Panc1 (cell line): ENCODE measurements at places on chromosomes 2 and 18. TPM values are rescaled to one million over a fixed set of nuclear protein-coding genes. Genes with fewer than 3 reads are reported as not detected.

DNA sequence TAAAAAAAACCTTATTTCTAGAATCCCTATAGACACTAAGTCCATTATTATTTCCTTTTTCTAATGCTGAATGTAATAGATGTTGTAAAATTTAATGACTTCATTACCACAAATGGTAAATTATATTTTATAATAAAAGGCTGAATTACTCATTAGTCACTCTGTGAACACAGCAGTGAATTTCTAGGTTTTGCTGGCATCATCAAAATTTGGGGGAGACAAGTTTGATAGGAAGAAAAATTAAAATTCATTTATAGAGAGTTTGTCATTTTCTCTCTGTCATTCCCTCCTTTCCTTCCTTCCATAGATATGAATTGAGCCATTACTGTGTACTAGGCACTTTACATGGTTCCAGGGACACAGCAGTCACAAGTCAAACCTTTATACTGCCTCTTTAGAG lies 340.9 kb downstream of the TRIB2 start:
- no peak overlapping the region for H3K4me3 ChIP-seq
- DNase-seq = no peak
- H3K27ac ChIP-seq = no peak overlapping the region
- no peaks in the 10 kb centered on the region for H3K36me3 ChIP-seq
- H3K4me1 ChIP-seq = no peaks in the 10 kb centered on the region; the same call in 1 of the 2 replicates

DNA sequence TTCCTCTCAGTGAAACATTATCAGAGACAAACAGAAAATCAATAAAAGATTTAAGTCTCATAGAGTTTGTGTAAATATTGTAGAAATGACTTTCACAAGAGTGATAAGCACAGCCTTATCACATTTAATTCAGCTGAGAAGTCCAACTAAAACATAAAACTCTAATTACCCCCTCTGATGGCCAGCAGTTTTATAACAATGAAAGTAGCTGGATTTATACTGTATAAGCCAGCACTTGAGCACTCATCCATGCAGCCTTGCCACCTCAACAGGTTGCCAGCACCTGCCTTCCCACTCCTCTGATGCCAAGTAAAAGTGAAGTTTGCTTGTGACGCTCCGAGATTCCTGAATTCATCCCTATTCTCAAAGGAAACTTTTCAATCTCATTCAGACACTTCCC lies 103.0 kb upstream of the STK39 start:
- H3K4me1 ChIP-seq = peaks cover 3% of the 10 kb centered on the region; the same call in 1 of the 2 replicates
- H3K27ac ChIP-seq = no peak overlapping the region
- no peaks in the 10 kb centered on the region for H3K36me3 ChIP-seq
- DNase-seq = no peak
- H3K4me3 ChIP-seq = no peak overlapping the region

DNA sequence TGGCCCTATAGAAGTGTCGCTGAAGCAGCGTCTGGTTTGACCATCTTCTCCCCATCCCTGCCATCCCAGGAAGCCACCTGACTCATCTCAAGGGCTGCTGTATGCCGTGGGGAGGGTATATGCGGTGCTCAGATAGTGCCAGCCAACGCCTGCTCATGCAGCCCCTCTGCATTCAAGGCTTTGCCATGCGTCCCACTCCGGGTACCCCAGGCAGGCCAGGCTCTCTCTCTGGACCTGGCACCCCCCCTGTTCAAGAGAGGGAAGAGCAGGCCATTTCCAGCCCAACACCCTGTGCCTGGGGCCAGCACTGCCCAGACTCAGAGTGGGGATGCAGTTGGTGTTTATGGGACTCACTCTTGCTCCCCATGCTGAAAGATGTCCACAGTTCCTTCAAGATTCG lies 130.0 kb downstream of the GLI2 start:
- H3K27me3 ChIP-seq = no peaks in the 10 kb centered on the region
- no peak for DNase-seq
- H3K4me3 ChIP-seq = no peak overlapping the region

DNA sequence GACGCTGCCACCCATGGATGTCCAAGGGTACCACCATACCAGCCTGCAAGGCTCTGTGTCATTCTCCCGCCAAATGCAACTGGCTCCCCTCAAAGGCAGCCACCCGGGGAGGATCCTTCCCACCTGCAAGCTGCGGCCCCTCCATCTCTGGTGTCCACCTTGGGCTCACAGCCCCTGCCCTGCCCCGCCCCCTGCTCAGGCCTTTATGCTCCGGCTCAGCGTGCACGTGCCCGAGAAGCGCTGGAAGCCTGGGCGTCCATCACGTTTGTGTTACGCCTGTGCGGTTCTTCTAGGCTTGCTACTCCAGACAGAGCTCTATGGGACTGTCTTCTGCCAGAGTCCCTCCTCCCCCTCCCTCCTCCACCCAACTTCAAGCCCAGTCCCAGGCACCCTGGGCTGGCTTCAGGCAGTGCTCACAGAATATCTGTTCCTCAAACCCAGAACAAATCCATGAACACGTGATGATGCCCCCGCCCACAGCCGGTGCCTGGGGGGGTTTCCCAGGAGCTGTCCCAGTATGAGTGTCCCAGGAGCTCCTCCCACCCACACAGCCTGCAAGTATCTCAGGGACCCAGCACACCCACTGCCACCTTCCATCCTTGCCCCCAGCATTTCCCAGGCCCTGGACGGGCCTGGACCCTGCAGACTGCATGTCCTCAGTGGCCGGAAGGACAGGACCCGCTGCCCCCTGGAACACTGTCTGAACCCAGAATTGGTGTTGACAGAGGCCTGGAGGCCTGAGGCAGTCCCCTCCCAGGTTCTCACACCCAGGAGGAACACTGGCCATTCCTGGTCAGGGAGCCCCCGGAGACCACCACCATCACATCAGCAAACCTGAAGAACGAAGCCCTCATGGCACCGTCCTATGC lies 30.3 kb downstream of the KIF1A start:
- DNase-seq = no peak
- no peak overlapping the region for H3K27ac ChIP-seq
- no peaks in the 10 kb centered on the region for H3K27me3 ChIP-seq
- no peak overlapping the region for H3K4me3 ChIP-seq
- H3K36me3 ChIP-seq = no peaks in the 10 kb centered on the region; the same call in 1 of the 2 replicates
- H3K4me1 ChIP-seq = no peaks in the 10 kb centered on the region

DNA sequence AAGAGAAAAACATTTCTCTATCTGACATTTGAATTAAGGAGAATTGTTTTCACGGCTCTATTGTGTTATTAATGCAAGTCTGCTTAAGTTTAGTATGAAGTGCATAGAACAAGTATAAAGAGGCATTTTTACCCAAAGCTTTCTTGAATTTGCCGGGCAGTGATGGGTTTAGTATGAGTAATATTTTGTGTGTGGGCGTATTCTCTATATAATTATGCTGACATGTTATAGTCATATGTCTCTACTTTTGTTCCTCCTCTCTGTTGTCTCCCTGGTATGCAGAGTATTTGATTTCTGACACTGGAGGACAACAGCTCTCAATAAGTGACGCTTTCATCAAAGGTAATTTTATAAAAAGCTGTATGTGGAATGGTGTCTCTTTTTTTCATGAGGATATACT lies 45.9 kb downstream of the PIKFYVE start:
- H3K4me1 ChIP-seq = no peaks in the 10 kb centered on the region
- H3K4me3 ChIP-seq = no peak overlapping the region
- no peaks in the 10 kb centered on the region for H3K27me3 ChIP-seq

CBLN2 gene
- total RNA-seq = 5.7 TPM

ARL5A gene
- total RNA-seq = 47.5 TPM

RGPD3 gene
- 0.31 TPM for total RNA-seq

FNDC4 gene
- 1.3 TPM for total RNA-seq

- no peak for DNase-seq
- H3K4me1 ChIP-seq = no peaks in the 10 kb centered on the region; the same call in 1 of the 2 replicates
- H3K4me3 ChIP-seq = no peak overlapping the region
- H3K27me3 ChIP-seq = no peaks in the 10 kb centered on the region
- no peak overlapping the region for H3K27ac ChIP-seq
Observed at GRCh38 chr18:50871846-50872245, 7.1 kb upstream of the ME2 start.

DNA sequence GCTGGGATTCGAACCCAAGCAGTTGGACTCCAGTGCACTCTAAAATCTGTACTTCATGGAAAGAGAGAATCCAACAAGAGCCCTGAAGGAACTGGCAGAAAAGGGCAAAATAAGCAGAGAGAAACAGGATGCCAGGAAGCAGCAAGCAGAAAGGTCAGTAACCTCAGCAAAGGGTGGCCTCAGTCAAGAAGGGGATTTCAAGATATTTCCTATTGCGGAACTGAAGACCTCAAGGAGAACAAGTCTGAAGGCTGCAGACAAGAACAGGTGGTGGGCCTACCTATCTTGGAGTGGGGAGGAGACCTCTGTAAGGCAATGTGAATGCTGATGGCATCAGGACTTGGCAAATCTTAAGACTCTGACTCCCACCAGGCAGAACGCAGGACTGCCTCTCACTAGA lies 20.1 kb upstream of the MREG start:
- H3K27ac ChIP-seq = no peak overlapping the region
- no peak overlapping the region for H3K4me3 ChIP-seq
- H3K27me3 ChIP-seq = no peaks in the 10 kb centered on the region
- no peaks in the 10 kb centered on the region for H3K36me3 ChIP-seq
- DNase-seq = no peak

CPLX4 gene
- not detected for total RNA-seq

PID1 gene
- total RNA-seq = 2.9 TPM

- no peak overlapping the region for H3K4me3 ChIP-seq
- peak; percentile 52 for DNase-seq
- H3K4me1 ChIP-seq = peaks cover 8% of the 10 kb centered on the region; the same call in 1 of the 2 replicates
- H3K36me3 ChIP-seq = no peaks in the 10 kb centered on the region
- H3K27ac ChIP-seq = no peak overlapping the region
Observed at GRCh38 chr2:169095621-169096105, 26.3 kb downstream of the DHRS9 start.

DNA sequence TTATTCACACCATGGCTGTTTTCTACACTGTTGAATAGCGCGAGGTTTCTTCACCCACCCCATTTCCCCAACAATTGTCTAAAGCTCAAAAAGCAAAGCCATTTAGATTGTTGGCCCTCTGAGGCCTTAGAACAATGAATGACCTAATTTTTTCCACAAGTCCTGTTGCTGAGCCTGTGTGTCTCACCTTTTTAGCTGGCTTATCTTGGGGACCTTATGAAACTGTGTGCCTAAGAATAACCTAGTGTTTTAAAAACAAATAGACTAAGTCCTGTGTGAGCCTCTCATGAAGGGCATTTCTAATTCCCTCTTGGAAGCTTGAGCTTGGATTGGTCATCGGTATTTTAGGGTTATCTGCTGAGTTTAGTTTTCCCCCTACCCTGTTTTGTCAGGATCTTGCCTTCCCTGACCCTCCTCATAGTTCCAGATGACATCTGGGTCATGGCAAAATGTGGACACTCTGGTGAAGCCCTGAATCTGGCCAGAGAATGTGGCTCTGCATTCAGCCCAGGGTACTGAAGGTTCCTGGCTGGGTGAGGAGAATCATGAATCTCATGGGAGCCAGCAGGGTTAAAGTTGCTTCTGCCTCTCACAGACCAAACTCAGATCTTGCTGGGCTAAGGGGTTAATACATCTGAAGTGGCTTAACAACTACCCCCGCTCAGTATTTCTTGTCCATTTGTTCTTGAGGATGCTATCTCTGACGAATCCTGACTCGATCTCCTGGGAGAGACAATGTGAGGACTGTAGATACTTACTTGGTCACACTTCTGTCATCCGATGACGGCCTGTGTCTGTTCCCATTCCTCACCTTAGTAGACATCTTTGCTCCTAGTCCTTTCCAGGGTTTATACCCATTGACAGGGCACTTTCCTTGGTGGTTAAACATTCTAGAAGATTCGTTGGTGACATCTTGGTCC lies 104.2 kb upstream of the MAP4K3 start:
- H3K4me3 ChIP-seq = no peak overlapping the region
- DNase-seq = no peak
- no peaks in the 10 kb centered on the region for H3K36me3 ChIP-seq
- no peaks in the 10 kb centered on the region for H3K27me3 ChIP-seq
- no peak overlapping the region for H3K27ac ChIP-seq

MOGAT1 gene
- total RNA-seq = not detected

GRCh38 chr18:32346671-32347070 lies 124.0 kb downstream of the GAREM1 start:
- peaks cover 6% of the 10 kb centered on the region; the same call in 1 of the 2 replicates for H3K4me1 ChIP-seq
- H3K27ac ChIP-seq = no peak overlapping the region
- no peak for DNase-seq
- H3K36me3 ChIP-seq = no peaks in the 10 kb centered on the region
- H3K4me3 ChIP-seq = no peak overlapping the region

CCDC74B gene
- 9.8 TPM for total RNA-seq

- no peak overlapping the region for H3K27ac ChIP-seq
- 0 out of 2 replicates have a peak, but pooled peaks cover 2% of the 10 kb centered on the region for H3K27me3 ChIP-seq
- H3K4me1 ChIP-seq = no peaks in the 10 kb centered on the region
Observed at GRCh38 chr2:106053116-106053515, 141.0 kb downstream of the UXS1 start.

REL gene
- 10.0 TPM for total RNA-seq

DNA sequence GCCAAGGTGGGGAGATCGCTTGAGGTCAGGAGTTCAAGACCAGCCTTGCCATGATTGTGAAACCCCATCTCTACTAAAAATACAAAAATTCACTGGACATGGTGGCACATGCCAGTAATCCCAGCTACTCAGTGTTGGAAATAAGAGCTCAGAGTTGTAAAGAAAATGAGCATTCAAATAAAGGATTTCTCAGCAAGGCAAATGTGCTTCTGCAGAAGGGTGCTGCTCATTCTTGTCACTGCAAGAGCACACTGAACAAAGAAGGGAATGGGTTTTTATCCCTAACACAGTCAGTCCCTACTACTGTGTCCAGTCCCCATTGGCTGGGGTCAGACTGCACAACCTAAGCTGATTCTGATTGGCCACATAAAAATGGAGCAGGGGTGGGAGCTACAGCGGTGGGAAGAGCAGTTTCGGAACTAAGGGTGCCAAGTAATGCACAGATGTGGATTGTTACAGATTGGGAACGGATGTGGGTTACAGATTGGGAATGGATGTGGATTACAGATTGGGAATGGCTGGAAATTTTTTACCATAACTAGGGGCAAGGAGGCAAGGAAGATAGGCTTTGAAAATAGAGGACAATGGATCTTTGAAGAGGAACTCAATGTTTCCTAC lies 31.1 kb upstream of the TRAPPC8 start:
- no peak overlapping the region for H3K27ac ChIP-seq
- H3K4me1 ChIP-seq = no peaks in the 10 kb centered on the region
- H3K4me3 ChIP-seq = no peak overlapping the region

ANKRD62 gene
- not detected for total RNA-seq

GRCh38 chr2:33342705-33343104 lies 133.7 kb upstream of the RASGRP3 start:
- DNase-seq = no peak
- H3K4me3 ChIP-seq = no peak overlapping the region
- no peaks in the 10 kb centered on the region for H3K27me3 ChIP-seq
- no peak overlapping the region for H3K27ac ChIP-seq

GALNT3 gene
- total RNA-seq = 0.10 TPM

NPAS2 gene
- 72.8 TPM for total RNA-seq

DNA sequence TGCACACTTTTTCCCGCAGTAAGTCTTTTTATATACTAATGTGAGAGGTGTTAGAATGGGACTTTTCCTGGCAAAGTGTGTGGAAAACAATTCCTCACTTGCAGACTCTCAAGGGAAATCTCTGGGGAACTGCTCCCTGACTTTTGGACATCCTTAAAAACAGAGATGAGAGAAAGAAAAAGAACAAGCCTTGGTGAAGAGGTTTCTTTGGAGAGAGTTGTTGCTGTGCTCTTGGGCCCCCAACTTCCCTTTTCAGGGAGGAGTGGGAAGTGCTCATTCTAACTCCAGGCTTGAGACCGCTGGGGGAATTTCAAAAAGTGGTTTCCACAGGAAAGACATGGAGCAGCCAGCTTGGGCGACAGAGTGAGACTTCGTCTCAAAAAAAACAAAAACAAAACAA lies 142.6 kb upstream of the SPRED2 start:
- no peaks in the 10 kb centered on the region for H3K27me3 ChIP-seq
- no peak overlapping the region for H3K27ac ChIP-seq
- peaks cover 14% of the 10 kb centered on the region for H3K4me1 ChIP-seq
- no peaks in the 10 kb centered on the region for H3K36me3 ChIP-seq
- no peak for DNase-seq
- H3K4me3 ChIP-seq = no peak overlapping the region

PCARE gene
- not detected for total RNA-seq

ZNF521 gene
- 0.15 TPM for total RNA-seq
